ENCODE measurements at places on chromosomes 2 and 18.

GRCh38 chr2:173062801-173063200 lies 12.8 kb upstream of the MAP3K20 start:
- no peak for DNase-seq

DNA sequence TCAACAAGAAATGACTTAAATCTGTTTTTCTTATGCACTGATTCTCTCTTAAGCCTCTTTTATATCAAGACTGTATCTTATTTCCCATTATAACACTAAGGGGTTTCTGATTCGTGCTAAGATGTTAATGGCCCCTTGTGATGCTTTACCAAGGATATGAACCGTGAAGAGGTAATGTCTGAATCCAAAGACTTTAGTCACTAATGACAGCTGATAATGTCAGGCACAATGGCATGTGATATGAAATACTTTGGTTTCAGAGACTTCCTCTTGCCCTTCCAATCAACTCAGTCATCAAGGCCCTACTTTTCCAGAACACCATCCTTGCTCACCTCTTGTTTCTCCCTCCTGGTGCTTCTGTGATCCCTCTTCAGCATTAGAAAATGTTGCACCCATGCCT lies 262.8 kb downstream of the KCNE4 start:
- no peak for DNase-seq

- DNase-seq: no peak
Measured at GRCh38 chr2:149513461-149513860, 74.1 kb downstream of the MMADHC start.

DNA sequence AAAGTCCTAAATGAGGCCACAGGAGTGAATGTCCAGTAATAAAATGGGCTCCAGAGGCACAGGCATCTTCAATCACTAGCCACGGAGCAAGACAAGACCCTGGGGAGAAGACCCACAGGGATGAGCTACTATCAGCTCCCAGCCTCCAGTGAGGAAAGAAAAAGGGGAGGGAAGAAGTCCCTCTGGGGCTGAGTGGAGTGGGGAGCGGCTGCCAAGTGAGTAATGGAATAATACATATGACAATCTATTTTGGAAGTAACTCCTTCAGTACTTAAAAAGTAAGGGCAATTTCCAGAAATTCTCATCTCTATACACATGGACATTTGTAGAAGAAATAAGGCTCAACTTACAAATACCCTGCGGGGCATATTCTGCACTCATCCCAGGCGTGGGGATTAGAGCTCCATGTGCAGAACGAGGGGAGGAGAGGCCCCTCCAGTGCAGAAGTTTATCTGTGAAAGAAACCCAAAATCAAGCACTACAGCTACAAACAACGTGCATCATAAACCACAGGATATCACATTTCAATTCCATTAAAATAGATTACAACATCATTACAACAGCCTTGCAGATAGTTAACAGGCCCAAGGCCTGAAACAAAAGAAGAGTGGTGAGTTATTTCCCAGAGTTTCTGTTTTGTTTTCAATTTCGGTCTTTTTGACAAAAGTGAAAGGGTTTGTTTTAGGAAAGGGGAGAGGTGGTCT lies 84.9 kb downstream of the BCL11A start:
- no peak for DNase-seq

- DNase-seq: no peak
Measured at GRCh38 chr2:67656875-67657274, 259.7 kb downstream of the ETAA1 start.

- DNase-seq: no peak
Measured at GRCh38 chr2:22274661-22275060, 1110.3 kb upstream of the KLHL29 start.

DNA sequence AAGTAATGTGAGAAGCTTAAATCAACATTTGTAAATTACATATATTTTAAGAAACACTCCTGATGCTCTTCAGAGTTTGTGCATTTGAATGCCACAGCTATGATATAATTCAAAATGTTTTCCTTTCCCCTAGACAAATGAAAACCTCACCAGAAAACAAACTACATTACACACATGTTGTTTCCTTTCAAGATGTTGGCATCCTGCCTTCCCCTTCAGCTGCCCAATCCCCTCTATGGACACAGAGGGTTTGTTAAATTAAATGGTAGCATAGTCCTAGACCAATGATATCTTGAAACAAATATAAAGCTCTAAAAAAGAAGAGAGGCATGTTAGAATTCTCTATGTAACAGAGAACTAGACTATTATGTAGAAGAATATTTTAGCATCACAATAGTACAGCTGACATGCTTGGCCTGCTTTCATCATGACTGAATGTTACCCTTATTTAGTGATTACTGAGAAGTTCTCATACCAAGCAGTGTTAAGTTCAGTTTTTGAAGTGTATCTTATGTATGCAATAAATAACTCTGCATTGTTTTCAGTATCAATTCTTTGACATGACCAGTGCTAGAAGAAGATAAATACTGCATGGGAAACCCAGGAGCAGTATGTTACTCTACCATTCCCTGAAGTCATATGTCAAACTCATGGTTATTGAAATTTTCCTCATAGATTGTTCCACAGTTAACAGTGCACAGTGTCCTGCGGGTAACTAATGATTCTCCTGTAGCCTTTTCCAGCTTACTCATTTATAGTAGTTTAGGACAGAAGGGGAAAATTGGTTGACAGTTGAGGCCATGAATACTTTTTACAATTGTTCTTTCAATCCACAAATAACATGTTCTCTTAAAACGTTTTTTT lies 316.3 kb upstream of the KCNJ3 start:
- no peak for DNase-seq

- peak; percentile 37 for DNase-seq
Measured at GRCh38 chr2:27316655-27317412, 6.1 kb downstream of the MPV17 start.

DNA sequence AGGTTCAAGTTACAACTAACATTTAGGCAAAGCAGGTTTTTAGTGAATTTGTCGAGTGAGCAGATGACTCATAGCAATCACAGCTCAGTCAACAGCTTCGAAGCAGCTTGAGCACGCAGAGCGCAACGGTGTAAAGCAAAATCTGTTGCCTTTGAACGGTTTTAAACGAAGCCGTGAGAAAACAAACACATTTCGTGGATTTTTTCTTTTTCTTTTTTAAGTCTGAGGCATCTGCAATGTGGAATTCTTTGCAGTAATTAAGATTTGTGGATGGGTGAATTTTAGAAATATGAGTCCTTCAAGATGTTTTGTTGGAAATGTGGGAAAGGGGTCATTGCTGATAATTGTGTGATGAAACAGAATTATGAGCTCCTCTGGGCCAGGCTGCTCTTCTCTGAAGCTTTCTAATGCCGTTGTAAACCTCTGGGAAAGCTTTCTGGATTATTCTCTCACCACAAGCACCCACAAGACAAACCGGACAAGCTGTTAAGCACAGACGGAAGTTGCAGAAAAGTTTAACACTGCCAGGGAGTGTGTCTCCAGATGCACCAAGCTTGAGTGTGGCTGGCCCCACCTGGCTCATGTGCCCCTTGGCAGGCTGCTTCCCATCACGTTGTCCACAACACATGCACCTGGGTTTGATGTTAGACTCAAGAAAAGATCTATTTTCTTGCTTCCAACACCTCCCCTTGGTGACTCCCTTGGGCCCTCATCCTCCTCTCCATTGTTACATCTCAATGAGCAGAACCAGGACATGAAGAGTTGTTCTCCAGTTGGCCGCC lies 224.7 kb downstream of the ACKR3 start:
- DNase-seq: peak; percentile 11

GRCh38 chr2:72938455-72938854 lies 21.1 kb downstream of the EMX1 start:
- DNase-seq: no peak

GRCh38 chr2:5695654-5696403 lies 3.6 kb downstream of the SOX11 start:
- peak; percentile 53 for DNase-seq

DNA sequence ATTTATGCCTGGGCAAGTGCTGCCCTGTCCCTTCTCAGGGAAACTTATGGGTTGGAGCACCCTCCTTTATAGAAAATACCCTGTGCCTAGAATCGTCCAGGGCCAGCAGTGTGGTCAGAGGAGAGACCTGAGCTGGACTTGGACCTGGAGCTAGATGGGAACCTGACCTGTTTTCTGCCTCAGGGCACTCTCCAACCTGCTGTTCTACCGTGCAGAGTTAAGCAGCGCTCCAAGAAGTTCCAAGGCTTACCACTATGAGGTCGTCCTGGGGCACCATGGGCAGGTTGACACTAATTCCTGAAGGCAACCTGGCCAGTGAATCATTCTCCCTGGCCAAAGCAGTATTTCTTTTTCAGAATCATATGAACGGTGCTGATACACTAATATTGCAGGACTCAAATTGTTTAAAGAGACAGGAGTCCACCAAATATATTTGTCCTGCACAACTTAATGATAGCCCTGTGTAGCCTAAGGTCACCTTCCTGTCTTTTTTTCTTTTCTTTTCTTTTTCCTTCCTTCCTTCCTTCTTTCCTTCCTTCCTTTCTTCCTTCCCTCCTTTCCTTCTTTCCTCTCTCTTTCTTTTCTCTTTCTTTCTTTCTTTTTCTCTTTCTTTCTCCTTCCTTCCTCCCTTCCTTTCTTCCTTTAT lies 455.4 kb upstream of the HNMT start:
- no peak for DNase-seq
